ENCODE measurements at places on chromosomes 11 and 22. TPM values are rescaled to one million over a fixed set of nuclear protein-coding genes. Genes with fewer than 3 reads are reported as not detected.
A peak's percentile ranks its signal among the peaks of the same experiment; 100 is the strongest.

DNA sequence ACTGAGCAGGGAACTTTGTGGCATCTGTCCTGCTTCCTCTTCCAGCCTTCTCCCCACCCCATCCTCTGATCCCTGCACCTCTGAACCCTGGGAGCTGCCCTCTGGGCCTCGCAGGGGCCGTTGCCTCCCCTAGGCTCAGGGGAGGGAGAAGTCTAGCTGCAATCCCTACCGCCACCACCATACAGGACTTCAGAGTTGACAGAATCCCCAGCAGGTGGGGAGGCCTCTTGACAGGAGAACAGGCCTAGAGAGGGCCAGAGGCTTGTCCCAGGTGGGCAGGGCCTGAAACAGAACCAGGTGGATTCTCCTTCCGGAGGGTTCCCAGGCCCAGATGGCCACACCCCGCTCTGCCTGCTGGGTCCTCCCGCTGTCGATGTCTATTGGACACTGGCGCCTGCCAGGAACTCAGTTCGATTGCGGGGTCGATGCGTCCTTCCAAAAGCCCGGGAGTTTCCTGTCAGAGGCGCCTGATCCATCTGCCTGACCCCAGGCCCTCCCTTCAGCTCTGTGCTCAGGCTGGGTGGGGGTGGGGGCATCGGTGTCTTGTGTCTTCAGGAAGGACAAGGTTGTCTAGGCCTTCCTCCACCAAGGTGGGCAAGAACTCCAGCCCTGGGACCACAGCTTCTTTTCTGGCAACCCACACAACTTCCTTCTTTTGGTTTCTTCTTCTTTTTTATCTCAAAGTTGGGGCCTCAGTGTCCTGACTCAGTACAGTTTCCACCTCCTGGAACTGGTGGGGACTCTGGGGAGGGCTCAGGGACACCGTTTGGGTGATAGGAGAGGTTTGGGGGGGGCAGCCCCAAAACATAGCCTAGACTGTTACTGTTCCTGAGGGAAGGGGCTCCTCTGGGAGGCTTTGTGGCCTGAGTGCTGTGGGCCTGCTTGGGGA is 6.4 kb downstream of the STARD10 start:
- no peak for DNase-seq

Gene OR8B3
- total RNA-seq: not detected

DNA sequence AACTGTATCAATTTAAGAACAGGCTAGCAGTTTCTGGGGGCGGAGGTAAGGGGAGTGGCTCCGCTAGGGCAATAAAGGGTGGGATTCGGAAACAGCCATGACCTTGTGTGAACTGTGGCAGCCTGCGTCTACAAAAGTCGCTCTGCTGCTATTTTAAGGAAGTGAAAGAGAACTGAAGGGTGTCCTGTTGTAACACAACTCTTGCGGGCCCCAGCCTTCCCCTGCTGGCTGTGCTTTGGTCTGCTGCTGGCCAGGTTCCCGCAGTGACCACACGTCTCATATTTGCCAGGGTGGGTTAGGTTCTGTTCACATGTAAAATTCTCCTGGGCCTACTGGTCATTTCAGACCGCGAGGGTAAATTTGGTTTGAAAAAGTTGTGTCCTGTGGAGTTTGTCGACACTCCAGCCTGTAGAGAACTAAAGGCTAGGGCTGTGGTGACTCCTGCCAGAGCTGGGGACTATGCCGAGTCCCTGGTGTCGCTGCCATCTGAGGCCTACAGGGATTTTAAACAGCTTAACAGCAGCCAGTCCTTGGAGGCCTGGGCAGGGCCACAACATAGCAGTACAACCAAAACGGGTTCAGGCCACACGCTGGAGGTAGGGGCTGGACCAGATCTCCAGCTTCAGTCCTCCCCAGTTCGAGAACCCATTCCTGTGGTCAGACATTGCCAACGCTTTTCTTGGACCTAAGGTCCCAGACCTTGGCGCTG is 1.1 kb upstream of the PPFIBP2 start:
- DNase-seq: peak; percentile 85

Gene SAA4
- not detected for total RNA-seq

GRCh38 chr11:100908746-100909145 is 220.9 kb downstream of the PGR start:
- DNase-seq: no peak

Gene IFITM10
- total RNA-seq: 7.9 TPM

Gene GRAP2
- total RNA-seq: 10.1 TPM

DNA sequence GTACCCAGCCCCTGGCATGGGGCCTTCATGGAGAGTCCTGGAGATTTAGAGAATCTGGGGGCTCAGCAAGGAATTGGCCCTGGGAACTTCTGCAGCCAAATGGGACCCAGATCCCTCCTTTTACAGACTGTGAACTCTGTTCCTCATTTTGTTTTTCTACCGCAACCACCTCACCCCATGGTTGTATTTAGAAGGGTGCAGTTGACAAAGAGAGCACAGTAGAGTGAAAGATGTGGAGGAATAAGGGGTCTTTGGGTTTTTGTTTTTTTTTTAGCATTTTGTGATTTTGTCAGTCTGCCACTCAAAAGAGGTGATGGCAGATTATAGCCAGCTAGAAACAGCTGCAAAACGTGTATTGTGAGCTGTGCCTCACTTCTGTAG is 1.9 kb downstream of the ZNF74 start:
- no peak for DNase-seq

- DNase-seq: peak; percentile 12
These were observed 151.9 kb downstream of the CACNA1I start for GRCh38 chr22:39722501-39722900.

DNA sequence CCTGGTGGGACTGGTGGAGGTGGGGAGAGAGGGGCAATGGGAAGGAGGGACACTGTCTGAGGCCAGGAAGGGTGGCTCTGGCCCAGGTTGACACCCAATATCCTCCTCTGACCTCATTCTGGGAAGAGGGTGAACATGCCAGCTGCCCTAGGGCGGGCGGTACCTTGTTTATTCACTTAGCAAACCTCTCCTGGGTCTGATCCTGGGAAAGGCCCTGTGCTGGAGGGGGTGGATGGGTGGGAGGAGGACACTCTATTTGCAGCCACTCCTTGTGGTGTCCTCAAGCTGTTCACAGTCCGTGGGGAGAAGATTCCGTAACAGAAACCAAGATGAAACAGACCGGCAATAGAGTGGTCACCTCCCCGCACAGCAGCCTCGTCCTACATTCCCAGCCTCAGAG is 49.7 kb upstream of the EIF3D start:
- DNase-seq: no peak

DNA sequence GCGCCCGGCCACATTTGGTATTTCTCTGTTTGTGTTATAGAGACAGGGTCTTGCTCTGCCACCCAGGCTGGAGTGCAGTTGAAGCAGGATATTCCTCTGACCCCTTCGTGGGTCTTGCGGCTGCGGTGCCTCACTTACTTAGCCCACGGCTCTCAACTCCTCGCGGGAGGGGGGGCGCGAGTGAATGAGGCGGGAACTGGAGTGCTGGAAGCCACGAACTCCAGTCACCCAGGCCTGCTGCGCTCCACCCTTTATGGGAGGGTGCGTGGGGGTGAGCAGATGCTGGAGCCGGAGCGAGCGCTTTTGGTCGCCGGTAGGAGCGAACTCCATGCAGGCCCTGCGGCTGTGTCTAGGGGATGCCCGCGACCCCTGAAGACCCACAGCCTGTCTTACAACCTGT is 1.8 kb downstream of the C11orf54 start:
- DNase-seq: no peak

DNA sequence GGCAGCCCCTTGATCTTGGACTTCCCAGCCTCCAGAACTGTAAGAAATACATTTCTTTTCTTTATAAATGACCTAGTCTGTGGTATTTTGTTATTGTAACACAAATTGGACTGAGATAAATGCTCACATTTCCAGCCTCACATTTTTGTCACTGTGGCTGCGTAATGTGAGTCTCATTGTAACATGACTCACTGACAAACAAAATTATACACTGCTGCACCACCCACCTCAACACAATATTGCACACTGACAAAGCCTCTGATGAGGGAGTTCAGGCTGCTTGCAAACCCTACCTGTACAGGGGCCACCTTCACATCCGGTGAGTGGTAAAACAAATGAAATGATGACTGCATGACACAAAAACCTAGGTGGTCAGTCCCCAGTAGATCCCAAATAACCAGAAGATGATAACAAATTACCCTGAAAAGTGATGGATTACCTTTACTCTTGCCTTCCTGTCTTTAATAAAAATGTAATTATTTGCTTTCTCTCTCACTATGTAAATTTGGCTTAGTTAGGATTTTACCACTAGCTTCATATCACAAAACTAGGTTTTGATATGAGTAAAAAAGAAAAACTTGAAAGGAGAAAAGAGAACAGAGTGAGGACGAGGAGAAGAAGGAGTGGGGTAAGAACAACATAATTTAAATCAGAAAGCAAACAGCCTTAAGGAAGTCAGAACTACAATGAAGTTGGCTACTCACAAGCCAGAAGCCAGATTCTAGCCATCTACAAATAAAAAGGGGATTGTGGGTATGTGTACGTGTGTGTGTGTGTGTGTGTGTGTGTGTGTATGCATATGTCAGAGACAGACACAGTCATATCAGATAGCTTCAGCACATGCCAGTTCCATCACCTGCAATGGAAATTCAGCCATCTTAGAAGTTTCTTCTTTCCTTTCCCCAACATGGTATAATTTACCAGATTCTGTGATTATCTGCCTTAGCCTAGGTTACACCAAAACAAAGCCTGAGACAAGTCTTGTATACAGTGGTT is 53.4 kb upstream of the SESN3 start:
- DNase-seq: no peak

DNA sequence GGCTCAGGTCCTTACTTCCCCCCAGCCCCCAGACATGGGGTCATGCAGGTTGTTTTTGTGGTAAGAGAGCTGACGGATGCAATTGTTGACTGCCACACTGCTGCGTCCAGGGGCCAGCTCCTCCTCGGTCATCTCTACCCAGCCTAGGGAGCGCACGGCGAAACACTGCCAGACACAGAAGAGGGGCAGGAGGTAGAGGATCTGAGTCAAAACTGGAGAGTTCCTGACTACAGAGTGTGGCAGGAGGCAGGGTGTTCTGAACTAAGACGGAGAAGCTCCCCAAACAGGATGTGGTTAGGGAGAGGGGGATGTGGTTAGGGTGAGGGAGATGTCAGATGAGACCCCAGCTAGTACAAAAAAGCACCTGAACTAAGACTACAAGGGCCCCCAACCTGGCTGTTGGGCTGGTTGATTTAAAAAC is 12.3 kb downstream of the SMPD1 start:
- no peak for DNase-seq

- no peak for DNase-seq
These were observed 13.7 kb downstream of the CHADL start for GRCh38 chr22:41226723-41227655.

DNA sequence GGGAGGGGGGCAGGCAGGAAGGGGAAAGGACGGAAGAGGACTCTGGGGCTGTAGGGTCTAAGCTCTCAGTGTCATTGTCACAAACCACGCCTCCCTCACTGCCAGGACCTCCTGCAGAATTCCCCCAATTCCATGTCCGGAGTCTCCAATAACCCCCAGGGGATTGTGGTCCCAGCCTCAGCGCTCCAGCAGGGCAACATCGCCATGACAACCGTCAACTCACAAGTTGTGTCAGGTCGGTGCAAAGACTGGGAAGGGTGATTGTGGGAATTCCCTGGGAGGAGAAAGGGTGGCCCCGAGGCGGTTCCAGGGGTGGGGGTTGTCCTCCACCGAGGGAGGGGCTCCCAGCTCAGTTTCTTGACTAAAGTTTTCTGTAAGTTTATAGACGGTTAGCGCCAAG is 86.0 kb downstream of the FEZ1 start:
- DNase-seq: peak; percentile 46

- peak; percentile 87 for DNase-seq
These were observed 14.6 kb downstream of the APOA4 start for GRCh38 chr11:116808262-116809175.

GRCh38 chr11:102322560-102322959 is 5.3 kb downstream of the BIRC3 start:
- DNase-seq: no peak

DNA sequence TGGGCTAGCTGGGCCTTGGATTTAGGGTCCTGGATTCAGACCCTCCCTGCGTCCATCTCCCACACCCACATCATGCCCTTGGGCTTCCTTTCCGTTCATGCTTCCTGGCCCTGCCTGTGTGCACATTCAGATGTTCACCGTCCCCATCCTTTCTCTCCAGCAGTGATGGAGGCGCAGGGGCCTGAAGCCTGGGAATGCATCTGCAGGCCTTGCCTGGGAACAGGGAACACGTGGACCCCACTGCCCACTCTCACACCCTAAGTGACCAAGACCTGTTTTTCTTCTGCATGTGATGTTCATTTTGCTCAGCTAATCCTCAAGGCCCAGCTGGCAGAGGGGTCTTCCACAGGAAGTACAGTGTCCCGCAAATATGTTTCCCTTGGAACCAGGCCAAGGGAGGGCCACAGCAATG is 91.6 kb upstream of the PARVA start:
- DNase-seq: no peak

- DNase-seq: peak; percentile 32
These were observed 282.2 kb upstream of the ARHGAP42 start for GRCh38 chr11:100404907-100405306.

DNA sequence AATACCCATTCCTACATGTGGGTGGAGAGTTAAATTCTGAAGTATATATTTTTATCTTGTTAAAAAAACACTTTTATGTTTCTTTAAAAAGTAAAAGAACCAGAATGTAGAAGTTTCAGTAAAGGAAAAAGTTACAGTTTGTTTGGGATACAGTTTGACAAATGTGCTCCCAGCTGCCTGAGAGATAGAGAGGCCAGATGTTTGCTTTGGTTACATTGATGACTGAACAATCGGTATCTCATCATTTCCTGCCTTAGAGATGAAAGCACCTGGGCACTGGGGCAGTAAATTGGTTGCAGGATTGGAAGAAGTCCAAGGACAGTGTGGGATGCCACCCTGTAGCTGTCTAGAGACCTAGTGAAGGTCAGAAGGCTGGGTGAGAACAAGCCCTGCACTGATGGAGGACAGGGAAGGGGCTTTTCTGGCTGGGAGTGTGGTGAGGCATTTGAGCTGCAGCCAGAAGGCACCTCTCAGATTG is 16.6 kb downstream of the MED15 start:
- no peak for DNase-seq

DNA sequence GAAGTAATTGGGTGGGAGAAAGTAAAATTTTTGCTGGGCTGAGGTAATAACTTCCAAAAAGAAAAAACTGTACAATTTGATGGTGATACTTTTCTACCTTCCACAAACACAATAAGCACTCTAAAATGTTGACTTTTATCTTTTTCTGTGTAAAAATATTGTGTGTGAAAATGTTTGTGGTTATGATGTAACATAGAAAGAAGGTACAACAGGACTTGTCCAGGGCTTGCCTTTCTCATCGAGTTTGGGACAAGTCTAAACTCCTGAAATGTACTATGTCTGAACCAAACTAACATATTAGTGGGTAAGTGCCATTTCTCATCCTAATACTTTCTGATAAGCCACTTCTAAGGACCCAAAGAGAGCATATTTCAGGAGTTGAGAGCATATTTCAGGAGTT is 174.2 kb upstream of the PDGFD start:
- DNase-seq: no peak

Gene GNG3
- not detected for total RNA-seq

Gene TRIM29
- total RNA-seq: 3.4 TPM

DNA sequence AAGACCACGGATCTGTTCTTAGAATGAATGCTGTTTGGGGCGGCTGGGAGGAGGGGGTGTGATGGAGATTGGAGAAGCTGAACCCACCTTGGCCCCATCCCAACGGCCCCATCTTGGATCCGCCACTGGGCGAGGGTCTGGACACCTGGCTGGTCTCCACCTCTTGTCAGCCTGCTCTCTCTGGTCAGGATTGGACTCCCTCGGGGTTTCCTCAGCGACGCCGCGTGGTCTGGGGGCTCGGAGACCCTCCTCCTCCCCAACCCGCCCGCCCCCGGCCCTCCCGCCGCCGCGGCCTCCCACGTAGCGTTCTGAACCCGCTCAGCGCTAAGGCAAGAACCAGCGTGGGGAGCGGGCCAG is 4.3 kb upstream of the FLI1 start:
- no peak for DNase-seq

Gene COA4
- total RNA-seq: 48.1 TPM

Gene PCNX3
- 34.0 TPM for total RNA-seq
